Thymus (tissue), 14 donors: ENCODE measurements at places on chromosomes 7 and 10. TPM values are rescaled to one million over a fixed set of nuclear protein-coding genes. Genes with fewer than 3 reads are reported as not detected.

Gene OR6B1
- not detected for polyA plus RNA-seq

DNA sequence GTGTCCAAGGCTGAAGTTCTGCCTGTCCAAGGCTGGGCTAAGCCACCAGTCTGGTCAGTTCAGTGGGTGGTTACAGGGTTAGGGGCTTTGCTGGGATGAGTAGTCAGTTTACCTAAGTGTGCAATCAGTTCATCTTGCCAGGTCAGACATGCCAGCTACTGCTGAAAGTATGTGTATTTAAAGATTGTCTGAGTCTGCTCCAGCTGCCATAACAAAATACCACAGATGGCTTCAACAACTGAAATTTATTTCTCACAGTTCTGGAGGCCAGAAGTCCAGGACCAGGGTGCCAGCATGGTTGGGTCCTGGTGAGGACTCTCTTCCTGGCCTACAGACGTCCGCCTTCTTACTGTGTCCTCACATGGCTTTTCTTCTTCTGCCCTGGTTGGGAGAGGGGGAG is 52.4 kb upstream of the TNS3 start:
- no peak for DNase-seq

Gene C7orf33
- not detected for polyA plus RNA-seq

Gene KCNMA1
- 12.9 TPM for polyA plus RNA-seq

- DNase-seq = no peak
Measured at GRCh38 chr7:65827366-65827765, 45.5 kb upstream of the VKORC1L1 start.

DNA sequence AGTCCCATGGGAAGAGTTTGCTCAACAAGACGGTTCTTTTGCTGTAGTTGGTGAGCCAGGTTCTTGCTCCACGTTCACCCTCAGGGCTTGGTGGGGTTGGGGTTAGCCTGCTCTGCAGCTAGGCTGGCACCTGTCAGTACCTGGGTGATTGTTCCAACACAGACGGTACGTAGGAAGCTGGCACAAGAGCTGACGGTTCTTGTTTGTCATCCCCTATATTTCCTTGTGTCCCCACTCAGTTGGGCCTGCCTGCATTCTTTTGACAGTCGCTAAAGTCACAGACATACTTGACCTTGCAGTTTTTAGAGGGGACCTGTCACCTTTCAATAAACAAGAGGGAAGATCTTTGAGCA is 40.2 kb upstream of the SYPL1 start:
- DNase-seq = no peak

Gene PIP
- 6.5 TPM for polyA plus RNA-seq

GRCh38 chr7:818031-818699 is 14.1 kb upstream of the SUN1 start:
- DNase-seq = no peak

Gene FKBP6
- polyA plus RNA-seq = 0.50 TPM

DNA sequence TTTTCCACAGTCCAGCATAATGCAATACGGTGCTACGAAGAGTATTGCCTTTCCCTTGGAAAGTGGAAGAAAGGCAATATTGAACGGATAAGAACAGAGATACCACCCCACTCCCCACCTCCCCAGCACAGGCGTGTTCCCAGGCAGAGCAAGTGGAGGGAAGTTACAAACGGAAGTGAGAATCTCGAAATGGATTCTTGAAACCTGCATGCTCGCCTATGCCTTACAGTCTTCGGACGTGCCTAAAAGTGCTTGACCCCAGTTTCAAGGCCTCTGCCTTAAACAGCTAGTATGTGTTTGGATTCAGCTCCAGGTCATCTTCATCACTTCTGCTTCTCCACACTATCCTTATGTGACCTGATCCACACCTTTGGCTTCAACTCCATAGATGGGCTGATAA is 35.0 kb upstream of the USP6NL start:
- DNase-seq = no peak

Gene LRIT1
- polyA plus RNA-seq = not detected

- DNase-seq = no peak
Measured at GRCh38 chr7:157650131-157650631, 313.4 kb downstream of the DNAJB6 start.

DNA sequence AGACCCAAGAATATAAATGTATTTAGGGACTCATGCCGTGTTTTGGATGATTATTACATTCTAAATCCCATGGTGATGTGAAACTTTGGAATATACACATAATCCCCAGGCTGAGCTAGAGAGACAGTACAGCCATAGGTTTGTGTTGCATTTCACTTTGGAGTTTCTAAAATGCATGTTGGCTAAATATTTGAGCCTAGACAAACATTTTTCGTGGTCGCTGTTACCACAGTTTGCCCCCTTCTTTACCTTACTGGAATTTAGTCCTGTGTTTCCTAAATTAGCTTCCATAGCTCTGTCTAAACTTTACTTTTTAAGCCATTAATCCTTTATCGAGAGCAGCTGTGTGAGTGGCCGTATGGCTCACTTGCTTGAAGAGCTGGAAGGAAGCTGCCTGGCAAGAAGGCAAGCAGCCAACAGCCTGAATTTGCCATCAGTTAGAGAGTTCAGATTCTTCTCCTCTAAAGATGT is 192.0 kb downstream of the BICC1 start:
- DNase-seq = no peak

Gene CYP2C8
- polyA plus RNA-seq = 1.9 TPM

DNA sequence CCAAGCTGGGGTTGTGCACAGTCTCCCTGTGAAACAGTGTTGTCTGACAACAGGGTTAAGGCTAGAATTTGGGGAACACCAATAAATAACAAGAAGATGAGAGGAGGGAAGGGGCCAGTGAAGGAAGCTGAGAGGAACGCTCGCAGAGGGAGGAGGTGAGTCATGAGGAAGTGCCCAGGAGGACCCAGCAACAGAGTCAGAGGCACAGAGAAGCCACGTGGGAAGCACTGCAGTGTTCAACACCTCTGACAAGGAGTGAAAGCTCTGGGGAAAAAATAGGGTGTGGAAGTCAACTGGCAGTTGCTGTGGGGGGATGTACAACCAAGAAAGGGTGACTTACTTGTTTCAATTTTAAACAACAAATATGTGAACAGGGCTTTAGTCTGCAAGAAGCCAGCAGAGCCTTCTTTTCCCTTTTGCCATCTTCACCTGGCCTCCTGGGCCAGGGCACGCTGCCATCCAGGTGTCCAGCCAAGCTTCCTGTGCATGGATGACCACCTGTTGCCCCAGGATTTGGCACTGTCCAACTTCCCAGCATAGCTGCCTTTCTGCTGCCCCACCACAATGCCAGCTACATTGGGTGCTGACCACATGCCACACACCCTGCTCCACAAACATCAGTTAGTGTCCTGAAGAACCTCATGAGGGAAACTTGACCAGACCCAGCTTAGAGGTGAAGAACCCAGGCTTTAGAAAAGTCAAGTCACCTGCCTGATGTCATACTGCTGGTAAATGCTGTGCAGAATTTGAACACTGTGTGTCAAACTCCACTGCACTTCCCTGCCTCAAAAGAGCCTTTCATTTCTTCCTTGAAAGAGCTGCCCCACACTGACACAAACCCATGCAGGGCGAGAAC is 69.6 kb downstream of the ATXN7L1 start:
- DNase-seq = peak; percentile 25

Gene LBX1
- 0.11 TPM for polyA plus RNA-seq

GRCh38 chr10:35874311-35875015 is 232.4 kb upstream of the FZD8 start:
- no peak for DNase-seq

GRCh38 chr10:120318862-120319261 is 138.2 kb upstream of the PLPP4 start:
- no peak for DNase-seq

DNA sequence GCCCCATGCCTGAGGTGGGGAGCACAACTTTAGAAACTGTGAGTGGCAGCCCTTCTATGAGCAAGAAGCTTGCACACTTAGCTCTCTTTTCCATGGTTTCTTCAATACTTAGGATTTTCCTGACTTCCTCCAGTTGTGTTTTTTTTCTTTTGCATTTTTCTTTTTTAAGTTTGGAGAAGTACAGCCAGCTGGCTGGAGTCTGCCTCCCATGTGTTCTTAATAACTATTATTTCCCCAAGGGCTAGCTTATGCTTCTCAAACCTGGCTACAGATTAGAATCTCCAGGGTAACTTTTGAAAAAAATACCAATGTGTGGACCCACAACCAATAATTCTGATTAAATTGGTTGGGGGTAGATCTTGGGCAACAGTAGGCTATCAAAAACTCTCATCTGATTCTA is 37.4 kb upstream of the MEOX2 start:
- DNase-seq = no peak

Gene TSPAN14
- polyA plus RNA-seq = 60.0 TPM

DNA sequence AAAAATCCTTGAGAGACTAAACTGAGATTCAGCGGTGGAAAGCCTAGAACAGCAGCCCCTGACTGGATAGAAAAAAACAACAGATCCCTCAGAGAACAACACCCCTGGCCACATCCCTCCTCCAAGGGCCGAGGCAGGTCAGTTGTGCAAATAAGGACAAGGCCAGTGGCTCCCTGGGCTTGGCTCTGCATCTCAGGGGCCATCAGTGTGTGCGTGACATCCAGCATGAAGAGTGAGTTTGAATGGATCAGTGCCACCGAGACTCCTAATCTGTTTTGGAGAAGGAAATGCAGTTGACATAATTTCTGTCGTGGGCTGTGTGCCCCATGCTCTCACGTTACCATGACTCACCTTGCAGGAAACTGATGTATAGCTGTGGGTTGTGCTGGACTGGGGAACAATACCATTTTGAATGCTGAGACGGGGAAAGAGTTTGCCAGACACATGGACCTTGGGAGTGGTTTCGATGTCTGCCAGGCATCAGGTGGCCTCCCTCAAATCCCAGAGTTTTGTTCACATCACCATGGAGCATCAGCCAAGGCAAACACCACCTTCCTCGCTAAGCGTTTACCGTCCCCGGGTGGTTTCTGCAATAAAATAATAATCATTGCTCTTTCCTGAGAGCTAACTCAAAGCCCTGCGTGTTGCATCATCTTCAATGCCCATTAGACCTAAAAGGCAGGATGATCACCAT is 153.2 kb upstream of the FZD8 start:
- no peak for DNase-seq

GRCh38 chr7:44634187-44634838 is 27.9 kb downstream of the OGDH start:
- DNase-seq = no peak

DNA sequence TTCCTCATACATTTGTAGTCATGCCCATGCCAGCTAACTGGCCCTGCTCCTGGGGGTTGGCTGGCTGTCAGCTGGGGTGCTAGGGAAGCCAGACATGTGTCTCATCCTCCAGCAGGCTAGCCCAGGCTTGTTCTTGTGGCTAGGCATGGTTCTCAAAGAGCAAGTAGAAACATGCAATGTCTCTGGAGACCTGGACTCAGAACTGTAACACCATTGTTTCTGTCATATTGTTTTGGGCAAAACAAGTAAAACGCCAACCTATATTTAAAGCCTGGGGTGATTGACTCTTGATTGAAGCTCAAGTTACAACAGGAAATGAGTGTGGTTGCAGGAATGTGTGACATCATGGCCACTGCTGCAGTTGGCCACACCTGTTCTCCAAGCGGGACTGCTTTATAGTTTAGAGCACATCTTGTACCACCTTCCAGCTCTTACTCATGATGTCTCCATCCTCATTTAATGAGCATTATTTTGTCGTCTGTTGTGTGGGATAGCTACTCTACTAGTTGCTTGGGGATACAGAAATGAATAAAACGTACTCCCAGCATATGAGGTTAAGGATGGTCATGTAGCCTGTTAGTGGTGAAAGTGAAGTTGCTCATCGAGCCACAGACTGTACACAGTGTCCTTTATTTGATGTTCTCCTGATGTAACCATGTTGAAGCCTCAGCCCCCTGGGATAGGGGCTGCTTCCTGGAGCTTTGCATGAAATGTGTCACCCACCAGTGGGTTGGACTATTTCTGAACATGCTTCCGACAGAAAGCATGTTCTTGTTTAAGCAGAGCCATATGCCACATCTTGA is 168.4 kb downstream of the SORCS3 start:
- DNase-seq = no peak

DNA sequence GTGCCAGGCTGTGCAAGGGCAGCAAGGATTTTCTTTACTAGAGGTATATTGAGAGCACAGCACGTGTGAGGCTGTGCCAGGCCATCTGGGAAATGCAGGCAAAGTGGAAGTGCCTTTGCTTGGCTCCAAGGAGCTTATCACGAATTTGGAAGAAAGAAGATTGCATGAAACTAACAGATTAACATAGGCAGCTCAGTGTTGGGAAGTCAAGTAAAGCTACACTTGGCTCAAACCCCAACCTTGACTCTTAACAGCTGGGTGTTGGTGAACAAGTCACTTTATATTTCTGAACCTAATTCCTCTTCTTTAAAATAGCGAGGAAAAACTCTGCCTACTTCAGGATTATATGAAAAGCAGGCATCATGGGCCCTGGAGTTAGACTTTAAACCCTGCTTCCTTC is 105.2 kb downstream of the PLCE1 start:
- no peak for DNase-seq

Gene ESYT2
- 35.7 TPM for polyA plus RNA-seq

GRCh38 chr7:92835261-92835850 is 1.0 kb downstream of the CDK6 start:
- peak; percentile 92 for DNase-seq

Gene ENKUR
- 0.41 TPM for polyA plus RNA-seq

Gene ABCB4
- 1.0 TPM for polyA plus RNA-seq

Gene FGFBP3
- 1.9 TPM for polyA plus RNA-seq

DNA sequence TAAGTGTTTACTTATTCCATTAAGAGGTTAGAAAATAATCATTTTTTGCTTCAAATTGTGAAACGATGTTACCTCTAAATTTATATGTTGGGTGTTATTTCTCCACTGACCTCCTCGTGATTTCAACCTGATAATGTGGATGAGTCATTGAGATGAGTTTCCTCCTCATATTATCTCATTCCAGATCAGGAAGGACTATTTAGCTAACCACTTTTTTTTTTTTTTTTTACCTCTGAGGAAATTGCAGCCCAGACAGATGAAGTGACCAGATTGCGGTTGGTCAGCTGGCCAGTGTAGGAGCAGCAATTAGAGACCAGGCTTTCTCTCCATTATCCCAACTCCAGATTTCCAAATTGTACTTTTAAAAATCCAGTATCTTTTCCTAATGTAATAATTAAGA is 248.7 kb downstream of the FZD1 start:
- no peak for DNase-seq

GRCh38 chr10:86339226-86339865 is 27.2 kb downstream of the GRID1 start:
- DNase-seq = no peak
